ENCODE measurements at places on chromosomes 11 and 22.

- DNase-seq = peak; percentile 47
Measured at GRCh38 chr11:61922539-61922938, 5.2 kb upstream of the RAB3IL1 start.

DNA sequence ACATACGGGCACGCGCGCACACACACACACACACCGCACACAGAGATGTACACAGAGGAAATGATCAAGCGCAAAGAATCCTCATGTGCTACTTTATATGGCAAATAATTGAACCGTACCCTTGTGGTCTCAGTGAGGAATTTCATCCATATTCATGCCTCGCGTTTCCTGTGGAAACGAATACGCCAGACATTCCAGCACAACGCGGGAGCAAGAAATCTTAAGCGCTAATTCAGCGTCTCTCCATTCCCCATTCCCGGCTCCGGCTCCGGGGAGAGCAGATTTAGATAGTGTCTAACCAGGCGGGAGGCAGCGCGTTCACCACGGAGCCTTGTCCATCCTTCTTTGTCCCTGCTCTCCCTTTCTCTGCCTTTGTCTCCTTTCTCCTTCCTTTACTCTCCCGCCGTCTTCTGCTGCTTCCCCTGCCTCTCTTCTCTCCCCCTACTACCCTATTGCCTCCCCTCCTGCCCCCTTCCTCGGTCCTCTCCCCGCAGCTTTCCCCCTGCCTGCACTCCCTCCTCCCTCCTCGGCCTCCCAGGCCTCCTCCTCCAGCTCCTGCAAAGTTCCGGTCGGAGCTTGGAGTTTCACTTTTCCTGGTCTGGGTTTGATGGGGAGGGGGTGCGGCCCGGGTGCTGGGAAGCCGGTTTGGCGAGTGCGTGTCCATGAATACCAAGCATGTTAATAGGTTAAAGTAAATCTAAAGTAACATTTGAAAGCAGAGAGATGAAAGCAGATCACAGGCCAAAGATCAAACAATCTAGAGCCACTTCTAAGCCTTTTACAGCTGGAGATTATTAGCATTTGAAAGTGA is 579.3 kb downstream of the BUD13 start:
- DNase-seq = no peak

- peak; percentile 89 for DNase-seq
Measured at GRCh38 chr11:129950101-129951091, 52.2 kb downstream of the PRDM10 start.

- DNase-seq = no peak
Measured at GRCh38 chr22:48869161-48869560, 958.5 kb downstream of the BRD1 start.

GRCh38 chr11:121996574-121996973 is 119.4 kb downstream of the BLID start:
- no peak for DNase-seq

DNA sequence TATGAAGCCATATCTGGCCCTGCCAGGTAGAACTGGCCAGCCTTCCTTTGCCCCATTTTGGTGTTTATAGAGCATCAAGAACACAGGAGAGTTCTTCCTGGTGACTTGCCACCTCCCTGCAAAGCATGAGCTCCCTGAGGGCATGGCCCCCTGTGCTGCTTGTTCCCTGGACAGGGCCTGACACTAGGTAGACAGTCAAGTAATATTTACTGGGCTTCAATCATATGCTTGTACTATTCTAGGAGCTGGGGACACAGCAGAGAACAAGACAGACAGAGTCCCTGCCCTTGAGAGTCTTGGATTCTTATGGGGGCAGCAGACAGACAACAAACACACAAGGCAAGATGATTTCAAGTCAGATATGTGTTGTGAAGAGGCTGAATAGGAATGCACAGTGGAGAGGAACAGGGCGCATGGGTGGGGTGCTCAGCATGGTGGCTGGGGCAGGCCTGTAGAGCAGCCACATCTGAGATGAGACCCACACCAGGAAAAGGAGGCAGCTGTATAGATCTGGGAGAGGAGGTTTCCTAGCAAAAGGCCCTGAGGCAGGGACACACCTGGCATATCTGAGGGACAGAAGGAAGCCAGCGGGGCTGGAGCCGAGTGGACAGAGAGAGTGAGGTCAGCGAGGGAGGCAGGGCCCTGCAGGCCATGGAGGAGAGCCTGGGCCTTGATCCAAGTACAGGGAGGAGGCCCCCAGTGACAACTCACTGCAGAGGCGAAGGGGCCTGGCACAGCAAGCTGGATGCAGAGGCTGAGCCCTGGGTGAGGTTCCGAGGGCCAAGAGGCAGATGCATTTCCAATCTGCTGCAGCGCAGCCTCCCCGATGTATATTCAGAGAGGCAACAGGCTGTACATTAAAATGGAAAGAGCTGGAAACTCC is 10.2 kb upstream of the CBX6 start:
- DNase-seq = no peak

GRCh38 chr11:76459299-76459698 is 14.5 kb downstream of the EMSY start:
- DNase-seq = no peak

- DNase-seq = peak; percentile 63
Measured at GRCh38 chr22:22422629-22423112, 85.9 kb downstream of the ZNF280B start.

DNA sequence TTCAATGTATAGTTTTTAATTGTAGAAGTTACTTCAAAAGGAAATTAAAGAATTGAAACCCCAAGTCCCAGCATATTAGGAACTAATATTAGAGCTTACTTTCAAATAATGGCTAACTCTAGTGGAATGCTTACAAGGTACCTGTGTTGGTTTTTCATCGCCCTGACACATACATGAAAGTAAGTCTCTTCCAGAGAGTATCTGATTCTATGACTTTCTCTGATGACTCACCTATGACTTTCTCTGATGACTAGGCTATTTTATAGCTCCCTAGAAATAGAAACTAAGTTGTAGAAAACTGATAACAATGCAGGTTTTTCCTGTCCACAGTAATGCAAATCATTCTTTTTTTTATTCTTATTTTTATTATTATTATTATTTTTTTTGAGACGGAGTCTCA is 33.6 kb upstream of the MMP7 start:
- peak; percentile 12 for DNase-seq

GRCh38 chr11:66987158-66987620 is 12.1 kb downstream of the C11orf86 start:
- DNase-seq = no peak

- no peak for DNase-seq
Measured at GRCh38 chr11:17986007-17986710, 26.7 kb downstream of the SERGEF start.

GRCh38 chr22:46491946-46492345 is 45.5 kb downstream of the CELSR1 start:
- no peak for DNase-seq

DNA sequence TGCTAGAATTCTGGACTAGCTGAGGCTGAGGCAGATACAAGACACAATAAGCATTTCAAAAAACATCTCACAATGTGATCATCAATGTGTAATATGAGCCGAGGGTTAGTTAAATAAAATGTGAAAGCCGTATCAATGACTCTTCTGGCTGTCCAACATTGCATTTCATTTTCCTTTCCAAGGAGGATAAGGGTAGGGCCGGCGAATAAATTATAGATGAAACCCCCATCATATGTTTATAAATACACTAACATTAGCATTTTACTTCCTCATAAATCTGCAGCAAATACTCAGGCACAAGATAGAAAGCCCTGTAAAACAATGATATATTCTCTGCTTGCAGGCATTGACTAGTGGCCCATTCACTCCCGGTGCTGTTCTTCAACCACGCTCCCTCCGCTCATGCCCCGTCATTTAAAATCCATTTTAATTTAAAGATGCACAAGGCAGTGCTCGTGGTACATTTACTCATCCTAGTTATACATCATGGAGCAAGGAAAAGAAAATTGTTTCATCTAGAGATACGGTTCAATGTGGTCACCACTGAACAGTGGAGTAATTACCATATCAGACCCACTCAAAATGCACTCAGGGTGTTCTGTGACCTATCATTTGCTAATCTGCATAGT is 59.9 kb upstream of the RCN1 start:
- no peak for DNase-seq

DNA sequence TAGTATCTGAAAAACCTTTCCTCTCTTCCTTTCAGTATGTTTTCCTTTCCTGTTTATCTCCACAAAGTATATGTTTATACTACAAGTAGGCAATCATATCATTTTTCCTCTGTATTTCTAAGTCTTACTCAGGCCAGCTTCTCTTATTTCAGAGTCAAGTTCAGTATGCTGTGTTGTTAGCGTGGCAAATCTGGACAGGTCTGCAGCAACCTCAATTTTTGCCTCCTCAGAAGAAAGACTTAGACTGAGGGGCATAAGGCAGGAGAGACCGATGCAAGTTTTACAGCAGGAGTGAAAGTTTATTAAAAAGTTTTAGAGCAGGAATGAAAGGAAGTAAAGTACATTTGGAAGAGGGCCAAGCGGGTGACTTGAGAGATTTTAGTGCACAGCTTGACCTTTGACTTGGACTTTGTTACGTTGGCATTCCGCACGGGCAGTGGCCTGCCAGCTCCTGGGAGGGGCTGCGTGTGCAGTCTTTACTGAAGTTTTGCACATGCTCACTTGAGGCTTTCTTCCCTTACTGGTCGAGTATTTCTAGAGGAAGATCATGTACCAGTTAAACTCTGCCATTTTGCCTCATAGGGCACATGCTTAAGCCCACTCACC is 343.2 kb downstream of the NTM start:
- DNase-seq = no peak
